Colonic mucosa (tissue), 4 donors: ENCODE measurements at places on chromosomes 7 and 10.

GRCh38 chr7:69817841-69818635, 219.8 kb downstream of the AUTS2 start:
- no peak for DNase-seq

DNA sequence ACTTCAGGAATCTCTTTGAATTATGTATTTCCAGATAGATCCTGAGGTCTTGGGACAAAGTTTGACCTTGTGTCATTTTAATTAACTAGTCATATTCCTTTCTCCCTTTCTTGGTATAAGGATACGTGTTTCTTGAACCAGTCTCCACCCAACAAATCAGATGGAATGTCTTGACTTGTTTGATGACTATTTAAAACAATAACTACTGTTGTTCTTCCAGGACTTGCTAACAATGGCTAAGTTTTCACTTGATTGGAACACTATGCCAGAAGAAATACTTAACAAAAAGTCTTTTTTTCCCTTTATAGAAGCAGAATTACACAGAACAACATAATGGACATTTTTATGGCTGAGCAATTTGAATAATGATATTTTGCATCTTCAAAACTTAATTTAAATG, 43.0 kb upstream of the WIPF3 start:
- DNase-seq = no peak

DNA sequence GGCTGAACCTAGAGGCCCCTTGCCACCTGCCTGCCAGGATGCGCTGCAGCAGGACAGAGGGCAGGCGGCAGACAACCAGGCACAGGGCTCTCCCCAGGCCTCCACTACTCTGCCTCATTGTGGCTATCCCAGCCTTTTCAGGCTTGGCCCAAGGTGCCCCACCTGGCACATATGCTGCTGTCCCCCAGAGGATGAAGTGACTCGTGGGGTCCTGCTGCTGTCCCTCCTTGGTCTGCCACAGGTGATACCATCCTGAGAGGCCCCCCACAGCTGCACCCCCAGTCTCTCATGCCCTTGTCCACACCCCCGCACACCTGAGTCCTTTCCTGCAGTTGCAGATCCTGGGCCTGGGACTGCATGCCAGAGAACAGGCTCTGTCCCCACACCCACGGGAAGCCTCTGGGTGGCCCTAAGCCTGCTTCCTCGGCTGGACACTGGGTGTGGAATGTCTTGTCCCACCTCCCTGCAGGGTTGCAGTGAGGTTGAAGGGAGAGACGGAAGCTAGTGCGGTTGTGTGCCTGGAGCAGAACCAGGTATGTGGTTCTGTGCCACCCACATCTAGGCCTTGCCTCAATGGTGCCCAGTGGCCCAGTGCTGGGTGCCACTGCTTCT, 55.3 kb downstream of the RASGEF1A start:
- no peak for DNase-seq

DNA sequence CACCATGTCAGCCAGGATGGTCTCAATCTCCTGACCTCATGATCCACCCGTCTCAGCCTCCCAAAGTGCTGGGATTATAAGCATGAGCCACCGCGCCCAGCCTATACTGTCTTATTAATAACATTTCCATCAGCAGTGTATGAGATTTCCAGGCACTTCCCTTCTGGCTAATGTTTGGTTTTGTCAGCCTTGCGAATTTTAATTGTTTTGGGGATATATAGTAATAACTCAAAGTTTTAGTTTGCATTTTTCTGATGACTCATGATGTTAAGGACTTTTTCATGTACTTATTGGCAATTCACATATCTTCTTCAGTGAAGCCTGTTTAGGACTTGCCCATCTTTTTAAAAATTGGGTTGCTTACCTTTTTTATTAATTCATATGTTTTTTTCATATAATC, 76.0 kb downstream of the TMEM270 start:
- DNase-seq = no peak

GRCh38 chr10:64558094-64558835, 1037.1 kb downstream of the REEP3 start:
- no peak for DNase-seq

- DNase-seq = no peak
Observed at GRCh38 chr7:69753981-69754380, 155.7 kb downstream of the AUTS2 start.

GRCh38 chr10:79222186-79222585, 125.1 kb upstream of the PPIF start:
- no peak for DNase-seq

- DNase-seq = peak; percentile 25
Observed at GRCh38 chr10:96512524-96513304, 1.0 kb downstream of the TLL2 start.

DNA sequence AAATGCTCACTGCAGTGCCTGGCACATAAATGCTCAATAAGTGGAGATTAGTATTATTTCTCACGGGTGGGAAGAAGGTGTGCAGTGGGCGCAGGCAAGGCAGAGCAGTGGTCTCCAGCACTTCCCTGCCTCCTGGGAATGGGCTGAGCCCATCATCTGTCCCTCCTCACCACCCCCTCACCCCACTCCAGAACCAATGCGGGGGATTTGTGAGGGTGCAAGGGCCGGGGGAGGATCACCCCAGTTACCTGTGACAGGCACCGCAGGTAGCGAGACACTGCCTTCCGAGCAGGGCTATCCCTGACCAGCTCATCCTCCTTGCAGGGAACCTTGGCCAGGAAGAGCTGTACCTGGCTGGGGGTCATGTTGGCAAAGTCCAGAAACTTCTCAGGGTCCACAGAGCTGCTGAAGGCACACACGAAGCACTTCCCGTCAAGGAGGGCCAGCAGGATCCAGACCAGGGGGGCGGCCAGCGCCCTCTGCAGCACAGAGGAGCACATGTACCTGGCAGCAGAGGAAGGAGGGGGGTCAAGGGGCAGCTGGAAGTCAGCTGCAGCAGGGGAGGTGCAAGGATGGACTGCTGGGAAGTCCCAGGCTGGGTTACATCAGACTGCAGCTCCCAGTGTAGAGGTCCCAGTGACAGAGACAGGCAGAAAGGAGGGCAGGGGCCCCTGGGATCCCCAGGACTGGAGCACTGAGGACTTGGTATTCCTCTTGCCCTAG, 2.8 kb downstream of the CALHM3 start:
- DNase-seq = no peak

- DNase-seq = peak; percentile 45
Observed at GRCh38 chr10:89332123-89332633, 4.4 kb downstream of the IFIT3 start.

DNA sequence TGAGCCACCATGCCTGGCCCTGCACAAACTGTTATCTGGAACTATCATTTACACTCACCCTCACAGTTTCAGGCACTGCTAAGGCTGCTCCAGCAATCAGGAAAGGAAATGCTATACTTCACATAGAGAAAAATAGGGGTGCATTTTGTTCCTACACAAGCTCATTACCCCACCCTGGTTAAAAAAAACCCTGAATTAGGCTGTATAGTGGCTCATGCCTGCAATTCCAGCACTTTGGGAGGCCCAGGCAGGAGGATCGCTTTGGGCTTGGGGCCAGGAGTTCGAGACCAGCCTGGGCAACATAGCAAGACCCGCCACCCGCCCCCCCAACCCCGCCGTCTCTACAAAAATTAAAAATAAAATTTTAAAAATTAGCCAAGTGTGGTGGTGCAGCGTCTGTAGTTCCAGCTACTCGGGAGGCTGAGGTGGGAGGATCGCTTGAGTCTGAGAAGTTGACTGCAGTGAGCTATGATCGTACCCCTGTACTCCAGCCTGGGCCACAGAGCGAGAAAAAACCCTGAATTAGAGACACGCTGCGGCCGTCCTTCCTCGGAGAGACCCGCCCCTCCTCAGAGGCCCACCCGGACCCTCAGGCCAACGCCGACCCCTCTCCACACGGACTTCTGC, 539 bp downstream of the PTCD1 start:
- DNase-seq = no peak

GRCh38 chr7:129827467-129827990, 125.2 kb downstream of the UBE2H start:
- no peak for DNase-seq

DNA sequence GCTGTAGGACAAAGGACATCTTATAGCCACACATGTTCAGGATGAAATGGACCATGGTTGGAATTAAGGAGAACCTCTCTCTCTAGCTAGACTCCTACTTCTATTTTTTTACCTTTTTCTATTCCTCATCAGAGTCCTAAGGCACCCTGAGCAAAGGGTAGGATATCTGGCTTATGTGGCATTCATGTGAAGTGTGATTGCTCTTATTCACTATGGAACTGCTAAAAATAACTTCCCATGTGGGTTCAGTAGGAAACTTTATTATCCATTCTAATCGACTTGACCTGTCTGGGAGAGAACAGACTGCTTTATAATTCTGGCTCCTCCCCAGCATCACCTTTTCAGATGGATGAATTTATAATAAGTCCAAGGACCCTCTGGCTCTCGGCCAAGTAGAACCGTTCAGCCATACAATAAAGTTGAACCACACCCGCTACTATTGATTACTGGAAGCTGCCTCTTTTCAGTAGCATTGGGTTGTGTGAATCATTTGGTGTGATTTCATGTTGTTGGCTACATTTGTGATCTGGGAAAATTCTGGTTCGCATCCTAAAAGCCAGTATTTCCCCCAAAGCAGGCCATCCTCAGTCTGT, 117.5 kb downstream of the NRF1 start:
- DNase-seq = peak; percentile 23

- DNase-seq = no peak
Observed at GRCh38 chr7:27925573-27926201, 185.7 kb downstream of the TAX1BP1 start.
